Iris pigment epithelial cell (primary cell): ENCODE measurements at places on chromosomes 4 and X.

DNA sequence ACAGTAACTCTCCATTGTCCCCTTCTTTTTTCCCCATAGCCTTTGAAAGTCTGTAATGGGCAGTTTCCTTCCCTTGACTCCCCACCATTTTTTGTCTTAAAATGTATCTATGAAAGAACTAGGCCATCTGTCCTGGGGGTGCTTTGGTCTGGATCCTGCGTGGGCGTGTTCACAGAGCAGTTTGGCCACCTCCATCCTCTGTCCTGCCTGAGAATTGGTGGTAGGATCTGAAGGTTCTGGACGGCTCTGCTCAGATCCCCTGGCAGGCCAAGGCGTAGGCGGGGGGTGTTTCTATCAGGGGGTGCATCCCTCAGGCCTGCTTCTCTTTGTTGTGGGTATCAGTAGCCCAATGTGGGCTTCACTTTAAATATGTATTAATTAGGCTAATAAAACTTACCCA is 107.1 kb downstream of the FAM193A start:
- no peak for DNase-seq

DNA sequence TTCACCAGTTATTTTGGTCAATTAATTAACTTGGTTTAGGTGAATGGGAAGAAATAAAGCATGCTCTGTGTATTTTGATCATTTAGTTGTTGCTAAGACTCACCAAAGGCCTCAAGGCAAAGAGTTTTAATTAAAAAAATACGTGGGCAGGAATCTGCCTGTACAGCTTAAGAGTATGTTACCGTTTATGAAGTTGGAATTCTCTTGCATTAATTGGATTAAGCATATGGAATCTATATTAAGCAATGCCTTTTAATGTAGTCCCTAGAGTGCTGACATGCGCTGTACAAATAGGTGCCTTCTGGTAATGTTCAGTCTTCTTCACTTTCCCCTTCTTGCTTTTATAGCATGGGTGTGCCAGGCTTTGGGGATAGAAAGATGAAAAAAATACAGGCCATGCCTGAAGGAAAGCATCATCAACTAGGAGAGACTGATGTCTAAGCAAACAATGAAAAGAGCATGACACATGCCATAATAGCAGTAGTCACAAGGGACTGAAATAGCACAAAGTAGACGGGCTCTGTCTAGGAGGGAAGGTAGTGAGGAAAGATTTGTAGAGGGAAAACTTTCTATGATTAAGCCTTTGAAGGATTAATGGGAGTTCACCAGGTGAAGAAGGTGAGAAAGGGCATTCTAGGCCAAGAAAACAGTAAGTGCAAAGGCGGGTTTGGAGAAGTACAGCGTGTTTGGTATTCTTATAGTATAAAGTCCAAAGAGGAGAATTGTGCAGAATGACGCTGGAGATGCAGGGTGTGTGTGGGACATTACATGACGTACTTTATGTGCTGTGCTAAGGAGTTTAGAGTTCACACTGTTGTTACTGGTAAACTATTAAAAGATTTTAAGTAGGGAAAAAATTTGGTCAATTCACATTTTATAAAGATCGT is 226.1 kb upstream of the ANXA3 start:
- no peak for DNase-seq

GRCh38 chrX:154791939-154792338 is 13.3 kb downstream of the MPP1 start:
- DNase-seq = no peak

DNA sequence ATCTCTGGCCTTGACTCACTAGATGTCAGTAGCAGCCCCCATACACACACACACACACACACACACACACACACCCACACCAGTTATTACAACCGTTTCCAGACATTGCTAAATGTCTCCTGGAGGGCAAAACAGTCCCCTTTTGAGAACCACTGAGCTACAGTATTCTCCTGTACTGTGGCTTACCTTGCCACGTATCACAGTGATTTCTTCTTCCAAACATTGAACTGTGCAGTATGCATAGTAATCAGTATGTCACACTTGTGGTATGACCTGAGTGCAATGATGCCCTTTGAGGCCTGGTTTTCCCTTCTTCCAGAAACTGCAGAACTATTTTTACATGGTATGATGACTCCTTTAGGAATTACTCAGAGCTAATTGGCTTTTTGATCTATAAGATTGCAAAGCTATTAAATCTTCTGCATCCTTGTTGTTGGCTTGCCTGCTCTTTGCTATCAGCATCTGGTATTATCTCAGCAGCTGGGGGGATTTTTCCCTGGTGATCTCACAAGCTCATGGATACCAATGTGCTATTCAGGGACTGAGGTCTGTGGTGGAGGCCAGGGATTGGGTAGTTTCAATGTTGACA is 3.6 kb upstream of the THOC2 start:
- DNase-seq = peak; percentile 74

DNA sequence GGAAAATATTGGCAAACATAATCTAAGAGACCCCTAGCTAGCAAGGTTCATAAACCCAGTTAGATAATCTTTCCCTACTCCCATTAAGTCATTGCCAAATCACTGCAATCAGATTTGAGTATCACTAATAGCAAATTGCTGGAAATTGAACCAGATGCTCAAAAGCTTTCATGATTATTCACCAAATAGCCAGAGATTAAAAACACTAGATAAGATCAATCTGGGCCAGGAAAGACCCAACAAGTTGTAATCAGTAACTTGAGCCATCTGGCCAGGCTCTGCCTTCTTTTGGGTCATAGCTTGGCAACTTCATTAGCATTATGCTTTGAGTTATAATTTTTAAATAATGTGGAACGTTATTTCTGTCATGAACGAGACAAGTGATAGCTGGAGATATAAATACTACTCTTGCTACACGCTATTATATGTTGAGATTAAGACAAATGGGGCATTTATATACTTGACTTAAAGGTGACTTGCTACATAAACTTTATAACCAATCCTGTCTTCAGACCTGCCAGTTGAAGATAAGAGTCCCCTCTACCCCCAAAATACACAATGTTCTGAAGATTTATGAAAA is 196.6 kb upstream of the EDNRA start:
- peak; percentile 9 for DNase-seq

- no peak for DNase-seq
Measured at GRCh38 chr4:3303565-3303824, 10.7 kb downstream of the RGS12 start.

GRCh38 chrX:39335513-39336235 is 534.4 kb downstream of the MID1IP1 start:
- DNase-seq = no peak

- DNase-seq = no peak
Measured at GRCh38 chr4:67201334-67201733, 344.0 kb downstream of the CENPC start.

DNA sequence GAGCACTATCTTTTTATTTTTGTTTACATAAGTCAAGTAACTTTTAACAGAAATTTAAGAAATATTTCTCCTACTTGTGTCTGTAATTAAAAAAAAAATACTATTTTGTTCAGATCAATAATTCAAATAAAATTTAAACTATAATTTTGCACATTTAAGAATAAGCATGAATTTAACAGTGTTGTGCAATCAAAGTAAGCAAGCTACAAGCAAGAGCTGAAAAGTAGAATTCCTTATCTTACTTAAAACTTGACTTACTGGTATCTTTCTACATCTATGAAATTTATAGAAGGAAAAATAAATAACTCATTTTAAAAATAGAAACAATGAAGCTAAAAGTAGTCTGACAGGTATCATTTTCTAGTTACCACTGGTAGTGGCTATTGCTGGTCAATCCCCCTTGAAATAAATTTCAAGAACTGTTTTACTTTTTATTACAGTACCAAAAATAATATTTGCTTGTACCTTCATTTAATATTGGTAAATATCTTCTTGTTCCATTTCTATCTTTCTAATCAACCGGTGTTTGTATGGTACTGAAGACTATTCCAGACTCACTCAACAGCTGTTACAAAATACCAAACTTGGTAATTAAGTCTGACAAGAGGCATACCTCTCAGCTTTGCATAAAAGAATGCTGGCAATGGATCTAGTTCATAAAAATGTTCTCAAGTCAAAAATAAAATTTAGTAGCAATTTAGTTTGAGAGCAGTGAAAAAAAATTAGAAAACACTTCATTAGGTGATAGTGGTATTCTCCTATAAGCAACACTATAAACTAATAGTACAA is 62.2 kb downstream of the NOCT start:
- no peak for DNase-seq

- no peak for DNase-seq
Measured at GRCh38 chr4:94251094-94251493, 43.4 kb downstream of the SMARCAD1 start.

DNA sequence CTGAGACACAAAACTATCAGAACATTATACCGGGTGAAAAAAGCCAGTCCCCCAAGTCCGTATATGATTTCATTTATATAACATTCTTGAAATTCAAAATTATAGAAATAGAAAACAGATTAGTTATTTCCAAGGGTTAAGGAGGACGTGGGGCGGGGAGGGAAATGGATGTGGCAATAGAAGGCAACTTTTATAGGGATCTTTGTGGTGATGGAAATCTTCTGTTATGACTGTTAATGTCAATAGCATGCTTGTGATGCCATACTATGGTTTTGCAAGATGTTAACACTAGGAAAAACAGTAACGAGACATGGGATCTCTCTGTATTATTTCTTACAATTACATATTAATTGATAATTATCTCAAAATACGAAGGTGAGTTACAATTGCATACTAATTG is 96.4 kb downstream of the LNX1 start:
- no peak for DNase-seq

GRCh38 chrX:114178126-114178525 is 405.8 kb upstream of the HTR2C start:
- DNase-seq = no peak
